Regular cardiac myocyte (primary cell): ENCODE measurements at places on chromosomes 5 and 9. TPM values are rescaled to one million over a fixed set of nuclear protein-coding genes. Genes with fewer than 3 reads are reported as not detected.

The TRIM14 gene
- total RNA-seq, result 1.4 and 3.6 TPM in 2 replicates

The AMBP gene
- not detected in 2 replicates for total RNA-seq

The JAKMIP2 gene
- under 0.01 TPM in 2 replicates for total RNA-seq

The STK32A gene
- total RNA-seq, result 0.38 and 1.7 TPM in 2 replicates

The HRCT1 gene
- 0.28 and 0.58 TPM in 2 replicates for total RNA-seq

The GPR150 gene
- 0.96 and 2.5 TPM in 2 replicates for total RNA-seq

The SPATA9 gene
- 0.38 and 0.85 TPM in 2 replicates for total RNA-seq

The SPOUT1 gene
- total RNA-seq, result 10.4 and 26.3 TPM in 2 replicates

The PLPPR1 gene
- not detected in 2 replicates for total RNA-seq

The VAV2 gene
- total RNA-seq, result 15.2 and 24.3 TPM in 2 replicates

The SH3TC2 gene
- total RNA-seq, result 3.9 and 4.4 TPM in 2 replicates

The SLC6A19 gene
- not detected in 2 replicates for total RNA-seq

The PTGDS gene
- 1.7 TPM in 1 of 2 replicates, not detected in the other for total RNA-seq

The FGF1 gene
- 9.6 and 10.5 TPM in 2 replicates for total RNA-seq

The DAB2IP gene
- 6.1 and 20.6 TPM in 2 replicates for total RNA-seq

The CTSL gene
- total RNA-seq, result 369 and 388 TPM in 2 replicates

The FSTL4 gene
- total RNA-seq, result under 0.01 TPM in 1 of 2 replicates, not detected in the other

The SLC6A18 gene
- not detected in 2 replicates for total RNA-seq

The TAF11L5 gene
- total RNA-seq, result not detected in 2 replicates

The NOP16 gene
- total RNA-seq, result 9.6 and 26.1 TPM in 2 replicates

The ORM2 gene
- total RNA-seq, result not detected in 2 replicates

The SMIM33 gene
- under 0.01 TPM in 1 of 2 replicates, not detected in the other for total RNA-seq

The ENHO gene
- total RNA-seq, result 0.28 TPM in 1 of 2 replicates, not detected in the other

The TIMD4 gene
- not detected in 2 replicates for total RNA-seq

The KLF4 gene
- total RNA-seq, result 6.9 and 7.9 TPM in 2 replicates

The ANKRD31 gene
- total RNA-seq, result 0.19 and 0.28 TPM in 2 replicates

The MYOZ3 gene
- 0.38 and 0.85 TPM in 2 replicates for total RNA-seq
